Activated CD4-positive, alpha-beta T cell treated with anti-CD3 and anti-CD28 coated beads, Interleukin-2, amount 50 U/mL, for 4 hours (primary cell): ENCODE measurements at places on chromosomes 4 and X.

DNA sequence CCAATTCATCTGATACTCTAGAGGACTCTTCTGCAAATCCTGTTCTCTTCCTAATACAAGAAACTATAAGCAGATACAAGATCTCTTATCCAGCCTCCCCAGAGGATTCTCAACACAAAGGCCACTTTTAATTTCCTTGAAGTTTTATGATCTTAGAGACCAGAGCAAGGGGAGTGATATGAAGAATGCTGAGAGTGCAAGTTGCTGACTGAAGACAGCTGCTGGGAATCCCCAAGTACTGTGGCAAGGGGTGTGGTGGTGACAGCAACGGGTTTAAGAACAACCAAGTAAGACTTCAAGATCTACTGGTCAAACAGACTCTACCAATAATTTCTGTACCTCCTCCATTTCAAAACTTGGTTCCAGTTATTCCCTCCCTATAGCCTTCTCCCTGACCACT is 7.0 kb downstream of the AMMECR1 start:
- peak; percentile 13 for DNase-seq

- no peak for DNase-seq
Observed at GRCh38 chrX:30153175-30153880, 62.0 kb upstream of the MAGEB2 start.

- no peak for DNase-seq
Observed at GRCh38 chr4:61198686-61199085, 1.4 kb upstream of the ADGRL3 start.

GRCh38 chrX:69093960-69094871 is 71.0 kb downstream of the PJA1 start:
- peak; percentile 2 for DNase-seq

DNA sequence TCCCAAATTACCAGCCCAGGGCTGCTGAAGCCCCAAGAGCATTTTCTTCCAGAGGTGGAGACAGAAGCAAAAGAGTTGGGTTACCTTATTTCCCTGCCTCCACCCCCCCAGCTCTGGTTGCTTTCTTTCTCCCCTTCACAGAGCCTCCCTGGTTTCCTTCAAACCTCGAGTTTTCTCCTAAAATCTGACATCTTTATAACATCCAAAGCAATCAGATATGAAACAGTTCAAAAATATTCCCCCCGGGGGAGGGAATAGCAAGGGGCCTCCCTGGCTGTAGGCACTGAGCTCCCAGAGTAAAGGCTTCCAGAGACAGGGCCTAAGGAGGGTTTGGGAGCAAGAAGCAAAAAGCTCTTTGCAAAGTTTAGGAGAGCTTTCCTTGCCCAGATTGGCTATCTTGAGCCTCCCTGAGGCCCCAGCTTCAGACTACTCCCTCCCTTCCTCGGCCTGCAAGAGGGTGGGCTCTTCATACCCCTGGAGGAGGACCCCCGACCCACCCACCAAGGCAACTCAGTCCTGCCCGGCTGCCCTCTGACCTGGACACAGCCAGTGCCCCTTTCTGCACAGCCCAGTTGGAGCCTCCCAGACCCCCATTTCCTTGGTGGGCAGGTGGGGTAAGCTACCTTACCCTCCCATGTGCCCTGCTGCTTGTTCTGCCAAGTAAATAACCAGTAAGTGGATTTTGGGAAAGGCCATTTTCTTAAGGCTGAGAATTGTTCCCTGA is 7.6 kb downstream of the MAMLD1 start:
- DNase-seq: no peak

- no peak for DNase-seq
Observed at GRCh38 chr4:77617203-77617602, 11.6 kb downstream of the CXCL13 start.

DNA sequence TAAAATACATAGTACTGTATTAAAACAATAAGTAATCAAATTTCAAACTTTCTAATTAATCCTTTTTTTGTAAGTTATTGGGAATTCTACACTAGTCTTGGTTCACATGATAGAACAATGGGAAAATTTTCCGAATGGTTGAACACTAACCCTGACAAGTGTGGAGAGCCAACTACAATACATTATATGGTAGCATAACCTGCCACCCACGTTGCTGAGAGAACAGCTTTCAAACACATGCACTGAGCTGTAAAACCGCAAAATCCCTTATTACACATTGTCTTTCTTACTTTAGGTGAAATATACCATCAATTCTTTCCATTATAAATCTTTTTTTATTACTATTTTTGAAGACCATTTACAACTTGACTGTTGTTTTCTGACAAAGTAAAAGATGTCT is 54.7 kb downstream of the ANAPC10 start:
- DNase-seq: no peak

GRCh38 chr4:83340692-83341343 is 6.2 kb upstream of the HPSE start:
- DNase-seq: peak; percentile 4

- no peak for DNase-seq
Observed at GRCh38 chrX:101025126-101025525, 26.8 kb downstream of the TRMT2B start.

GRCh38 chr4:42945874-42946273 is 53.4 kb downstream of the GRXCR1 start:
- DNase-seq: no peak

DNA sequence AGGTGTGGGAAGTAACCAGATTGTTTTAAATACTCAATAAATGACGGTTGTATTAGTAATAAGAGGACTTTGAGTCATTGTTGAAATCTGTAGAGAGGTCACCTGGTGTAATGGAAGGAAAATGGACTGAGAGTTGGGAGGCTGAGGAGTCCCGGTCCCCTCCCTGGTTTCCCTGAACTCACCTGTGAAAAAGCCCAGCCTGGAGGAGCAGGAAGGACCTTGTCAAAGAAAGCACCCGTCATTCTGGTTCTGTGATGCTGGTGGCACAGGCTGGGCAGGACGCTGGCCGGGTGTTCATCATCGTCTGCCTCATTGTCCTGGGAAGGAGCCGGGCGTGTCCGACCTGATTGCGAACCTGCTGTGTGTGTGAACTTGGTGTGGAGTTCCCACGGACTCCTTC is 70.8 kb downstream of the SORCS2 start:
- DNase-seq: no peak

DNA sequence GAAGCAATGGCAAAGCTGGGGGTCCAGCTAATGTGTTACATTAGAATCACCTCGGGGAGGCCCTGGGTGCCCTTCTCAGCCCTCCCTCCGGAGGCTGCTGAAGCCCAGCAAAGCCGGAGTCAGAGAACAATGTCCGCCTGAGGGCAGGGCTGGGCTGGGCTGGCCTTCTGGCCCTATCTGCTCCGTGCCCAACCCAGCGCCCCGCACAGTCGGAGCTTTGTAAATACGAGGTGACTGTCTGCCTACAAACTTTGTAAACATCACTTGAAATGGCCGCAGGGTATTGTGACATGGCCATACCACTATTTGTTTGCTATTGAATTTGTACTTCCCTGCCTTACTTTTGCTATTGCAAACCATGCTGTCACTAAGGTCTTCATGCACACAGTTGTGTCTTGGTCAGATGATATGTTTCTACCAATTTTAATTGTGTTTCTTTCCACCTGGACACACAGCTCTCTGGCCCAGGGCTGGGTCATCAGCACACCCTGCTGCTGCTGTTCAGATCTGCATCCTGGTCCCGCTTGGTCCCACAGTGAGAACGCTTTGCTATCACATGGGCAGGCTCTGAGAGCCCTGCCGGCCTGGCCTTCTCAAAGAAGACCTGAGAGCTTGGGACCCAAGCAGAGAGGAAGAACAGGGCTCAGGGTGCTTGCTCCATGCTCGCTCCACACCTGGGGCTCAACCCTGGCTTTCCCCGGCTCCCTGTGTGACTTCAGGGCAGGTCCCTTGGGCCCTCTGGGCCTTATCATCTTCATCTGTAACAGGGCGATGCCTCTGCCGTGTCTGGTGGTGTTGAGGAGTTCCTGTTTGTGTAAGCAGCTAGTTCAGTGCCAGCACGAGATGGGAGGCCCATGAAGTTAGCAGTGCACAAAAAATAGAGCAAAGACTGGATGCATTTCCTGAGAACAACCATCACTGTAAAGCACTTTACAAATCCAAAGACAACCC is 2.3 kb downstream of the S100P start:
- peak; percentile 29 for DNase-seq

- DNase-seq: no peak
Observed at GRCh38 chrX:146921204-146921603, 106.7 kb upstream of the CXorf51A start.
